ENCODE measurements at places on chromosomes 4 and X.

GRCh38 chrX:131874300-131874699 is 148.8 kb upstream of the STK26 start:
- no peaks in the 10 kb centered on the region for H3K27me3 ChIP-seq
- no peaks in the 10 kb centered on the region for H3K36me3 ChIP-seq
- no peaks in the 10 kb centered on the region for H3K4me1 ChIP-seq
- H3K27ac ChIP-seq = no peak overlapping the region

- H3K4me1 ChIP-seq = no peaks in the 10 kb centered on the region
- H3K4me3 ChIP-seq = no peak overlapping the region
- no peaks in the 10 kb centered on the region for H3K36me3 ChIP-seq
- H3K27ac ChIP-seq = no peak overlapping the region
- no peak for DNase-seq
Observed at GRCh38 chrX:15129412-15129811, 140.5 kb downstream of the ASB9 start.

- peaks cover 8% of the 10 kb centered on the region for H3K4me1 ChIP-seq
- peaks cover 6% of the 10 kb centered on the region for H3K36me3 ChIP-seq
- peaks cover 37% of the 10 kb centered on the region for H3K27me3 ChIP-seq
- no peak overlapping the region for H3K27ac ChIP-seq
- H3K4me3 ChIP-seq = peak overlapping the region; percentile 68
Observed at GRCh38 chrX:40106676-40107290, 9.0 kb upstream of the BCOR start.

DNA sequence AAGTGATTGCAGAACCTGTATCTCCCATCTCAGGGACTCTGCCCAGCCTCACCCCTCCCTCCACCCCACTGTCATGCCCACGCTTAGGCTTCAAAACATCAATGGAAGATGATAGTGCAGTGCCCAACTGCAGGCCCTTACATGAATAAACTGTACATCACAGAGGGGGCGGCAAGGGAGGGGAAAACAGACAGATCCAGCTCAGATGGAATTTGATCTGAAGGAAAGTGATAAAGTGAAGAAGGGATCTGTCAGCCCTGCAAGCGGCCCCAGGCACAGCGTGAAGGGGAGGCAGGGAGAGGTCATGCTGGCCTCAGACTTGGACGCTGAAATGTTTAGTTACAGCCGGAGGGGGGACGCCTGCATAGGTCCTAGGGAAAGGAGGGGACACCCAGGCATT is 38.5 kb downstream of the GYG2 start:
- peaks cover 48% of the 10 kb centered on the region for H3K36me3 ChIP-seq
- H3K27ac ChIP-seq = no peak overlapping the region
- no peak for DNase-seq
- no peaks in the 10 kb centered on the region for H3K27me3 ChIP-seq
- H3K4me3 ChIP-seq = no peak overlapping the region

DNA sequence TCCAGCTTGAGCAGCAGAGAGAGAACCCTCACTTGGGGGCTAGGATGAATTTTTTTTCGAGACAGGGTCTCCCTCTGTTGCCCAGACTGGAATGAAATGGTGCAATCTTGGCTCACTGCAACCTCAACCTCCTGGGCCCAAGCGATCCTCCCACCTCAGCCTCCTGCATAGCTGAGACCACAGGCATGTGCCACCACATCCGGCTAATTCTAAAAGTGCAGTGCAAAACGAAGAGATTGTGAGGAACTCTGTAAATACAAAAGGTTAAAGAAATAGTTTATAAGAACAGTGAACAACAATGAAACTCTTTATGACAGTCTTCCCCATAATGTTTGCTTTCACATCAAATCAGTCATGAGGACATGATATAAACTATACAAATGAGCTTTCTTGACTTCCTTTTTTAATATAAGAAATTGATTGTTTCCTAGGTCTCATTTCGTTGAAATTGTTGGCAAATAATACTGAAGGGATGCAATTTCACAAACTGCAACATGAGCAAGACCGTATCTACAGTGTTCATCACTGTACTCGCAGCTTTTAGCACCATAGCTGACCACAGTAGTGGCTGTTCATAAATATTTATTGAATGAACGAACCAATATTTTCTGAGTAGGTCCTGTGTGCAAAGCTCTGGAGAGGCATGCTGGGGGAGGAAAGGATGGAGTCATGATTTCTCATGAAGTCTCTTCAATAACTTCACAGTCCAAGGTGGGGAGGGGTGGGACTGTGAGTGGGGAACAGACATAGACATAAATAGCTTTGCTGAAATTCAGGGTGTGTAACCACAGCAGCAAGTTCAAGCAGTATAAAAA is 116.1 kb downstream of the SHROOM3 start:
- no peak overlapping the region for H3K4me3 ChIP-seq
- peaks cover 20% of the 10 kb centered on the region for H3K36me3 ChIP-seq
- DNase-seq = no peak

Measured in H9 (cell line).